Sigmoid colon (tissue), 7 donors: ENCODE measurements at places on chromosomes 5 and 9. TPM values are rescaled to one million over a fixed set of nuclear protein-coding genes. Genes with fewer than 3 reads are reported as not detected.

Gene HK3
- 12.8 TPM for total RNA-seq

Gene GHR
- total RNA-seq, result 9.1 TPM

Gene ANAPC2
- total RNA-seq, result 26.0 TPM

Gene CSF2
- total RNA-seq, result not detected

- no peak for DNase-seq
These were observed 57.1 kb upstream of the ANKH start for GRCh38 chr5:14928661-14929060.

DNA sequence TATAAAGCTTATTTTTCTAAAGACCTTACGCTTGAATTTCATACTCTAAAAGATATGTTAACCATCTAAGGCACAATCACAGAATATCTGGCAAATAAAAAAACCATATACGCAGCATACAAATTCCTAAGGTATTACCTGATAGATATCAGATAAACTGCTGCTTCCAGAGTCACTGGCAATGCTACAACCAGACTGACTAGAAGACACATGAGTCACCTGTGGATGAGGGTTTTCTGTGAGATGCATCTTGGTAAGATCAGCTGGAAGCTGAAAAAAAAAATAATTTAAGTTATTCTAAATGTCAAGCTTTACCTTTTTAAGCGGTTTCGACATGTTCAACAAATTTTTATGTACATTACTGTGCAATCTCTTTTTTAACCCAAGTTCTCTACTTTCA, 113.8 kb downstream of the RAPGEF6 start:
- DNase-seq, result no peak

GRCh38 chr5:81774374-81774773, 23.5 kb upstream of the SSBP2 start:
- DNase-seq, result no peak

- no peak for DNase-seq
These were observed 71.4 kb downstream of the PAX5 start for GRCh38 chr9:36962691-36963090.

DNA sequence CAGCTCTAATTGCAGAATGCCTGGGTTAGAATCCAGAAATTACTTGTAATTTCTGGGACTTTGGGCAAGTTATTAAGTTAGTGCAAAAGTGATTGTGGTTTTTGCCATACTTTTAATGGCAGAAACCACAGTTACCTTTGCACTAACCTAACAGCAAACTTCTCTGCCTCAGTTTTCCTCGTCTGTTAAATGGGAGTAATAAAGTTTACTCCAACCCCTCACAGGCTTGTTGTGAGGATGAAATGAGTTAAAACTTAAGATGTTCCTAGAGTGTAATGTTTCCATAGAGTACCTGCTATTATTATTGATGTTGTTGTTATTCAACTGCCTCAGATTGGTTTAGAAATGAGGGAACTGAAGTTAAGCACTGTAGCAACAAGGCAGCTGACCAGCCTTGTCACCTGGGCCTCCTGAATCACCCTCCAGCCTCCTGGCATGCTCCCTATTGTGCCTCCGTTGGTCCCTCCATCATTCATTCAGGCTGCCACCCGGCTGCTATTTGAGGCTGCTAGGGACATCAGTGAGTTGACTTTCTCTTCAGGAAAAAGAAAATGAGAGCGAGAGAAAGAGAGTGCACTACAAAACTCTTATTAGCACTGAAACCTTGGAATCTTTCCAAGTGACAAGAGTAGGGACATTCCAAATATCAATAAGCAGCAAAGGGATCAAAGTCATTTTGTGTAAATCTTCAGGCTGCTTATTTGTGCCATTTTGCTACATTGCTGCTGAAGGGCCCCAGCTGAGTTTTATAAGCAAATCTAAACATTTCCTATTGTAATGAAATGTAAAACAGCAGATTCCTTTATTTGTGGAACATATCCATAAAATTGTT, 66.5 kb upstream of the TTC23L start:
- DNase-seq, result no peak

DNA sequence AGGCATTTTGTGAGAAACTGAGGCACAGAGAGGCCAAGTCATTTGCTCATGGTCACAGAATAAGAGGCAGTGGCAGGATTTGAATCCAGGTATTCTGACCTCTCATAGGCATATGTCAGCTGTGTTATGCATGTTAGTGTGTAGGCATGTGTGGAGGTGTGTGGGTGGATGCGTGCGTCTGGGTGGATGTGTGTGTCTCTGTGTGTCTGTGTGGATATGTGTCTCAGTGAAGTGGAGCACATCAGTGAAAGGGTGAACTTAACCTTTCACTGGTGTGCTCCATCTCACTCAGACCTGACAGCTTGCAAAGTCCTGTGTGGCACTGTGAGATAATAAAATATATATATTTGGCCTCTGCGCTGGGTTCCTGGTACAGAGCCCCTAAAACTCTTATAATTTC, 32.0 kb upstream of the SMU1 start:
- DNase-seq, result no peak

DNA sequence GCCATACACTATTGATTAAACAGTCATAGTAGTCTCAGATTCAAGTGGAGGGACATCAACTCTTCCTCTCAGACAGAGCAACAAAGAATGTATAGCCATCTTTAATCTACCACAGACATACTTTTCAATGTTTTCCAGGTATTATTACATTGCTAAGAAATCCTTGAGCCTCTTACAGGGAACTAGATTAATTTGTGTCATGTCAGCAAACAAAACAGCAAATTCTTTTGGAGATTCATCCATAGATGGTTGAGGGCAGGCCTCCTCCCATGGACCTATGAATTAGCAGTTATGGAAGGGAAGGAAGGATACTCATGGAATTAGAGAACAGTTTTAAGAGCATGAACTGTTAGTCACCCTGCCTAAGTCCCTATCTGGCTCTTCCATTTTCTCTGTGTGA, 47.8 kb upstream of the ARRDC3 start:
- DNase-seq, result no peak

DNA sequence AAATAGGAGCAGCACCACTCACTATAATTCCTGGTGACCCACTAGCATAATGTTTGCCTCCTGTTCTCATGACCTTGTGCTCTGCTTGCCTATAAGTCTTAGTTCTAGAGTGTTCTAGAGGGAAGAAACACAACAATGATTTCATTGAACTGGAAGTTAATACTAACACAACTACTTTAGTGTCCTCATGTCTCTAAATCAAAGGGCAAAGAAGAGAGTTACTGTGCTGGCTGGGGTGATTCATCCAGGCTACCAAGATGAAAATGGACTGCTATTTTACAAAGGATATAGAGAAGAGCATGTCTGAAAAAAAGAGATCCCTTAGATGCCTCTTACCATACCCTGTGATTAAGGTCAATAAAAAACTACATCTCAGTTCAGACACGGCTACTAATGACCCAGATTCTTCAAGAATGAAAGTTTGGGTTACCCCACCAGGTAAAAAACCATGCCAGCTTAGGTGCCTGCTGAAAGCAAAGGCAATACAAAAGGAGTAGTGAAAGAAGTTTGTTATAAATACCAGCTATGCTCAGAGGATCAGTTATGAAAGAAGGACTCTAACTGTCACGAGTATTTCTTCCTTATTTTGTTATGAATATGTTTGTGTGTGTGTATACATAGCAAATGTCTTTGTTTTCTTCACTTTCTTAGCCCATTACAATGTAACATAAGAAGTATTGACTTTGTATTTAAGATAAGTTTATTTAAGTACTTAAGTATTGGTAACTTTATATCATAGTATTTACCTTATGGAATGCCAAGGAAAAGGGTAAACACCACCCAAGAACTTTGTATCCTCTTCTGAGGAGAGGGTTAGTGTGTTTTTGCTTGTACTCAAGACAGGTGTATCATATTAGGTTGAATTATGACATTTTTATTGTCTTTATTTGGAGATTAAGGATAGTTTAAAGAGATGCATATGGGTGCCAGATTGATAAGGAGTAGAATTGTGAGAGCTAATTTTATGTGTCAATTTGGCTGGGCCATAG, 314.1 kb upstream of the PTGER4 start:
- no peak for DNase-seq

GRCh38 chr5:172800088-172800551, 29.1 kb upstream of the DUSP1 start:
- DNase-seq, result peak; percentile 84
